ENCODE measurements at places on chromosomes 4 and X.

DNA sequence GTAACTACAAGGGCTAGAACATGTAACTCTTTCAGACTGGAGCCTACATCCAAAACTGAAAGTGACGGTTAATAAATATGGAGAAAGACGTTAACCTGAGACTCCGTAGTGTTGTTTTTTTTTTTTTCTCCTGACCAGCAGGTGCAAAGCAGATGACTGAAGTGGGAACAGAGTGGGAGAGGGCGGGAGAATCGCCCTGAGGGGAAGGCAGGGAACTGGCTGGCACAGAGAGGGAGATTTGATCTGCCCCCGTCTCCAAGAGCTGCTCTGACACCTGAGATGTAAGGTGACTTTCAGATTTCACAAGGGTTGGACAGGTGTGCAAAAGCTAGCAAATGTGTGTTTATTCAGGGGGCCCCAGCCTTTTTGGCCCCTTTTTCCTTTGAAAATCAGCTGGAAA lies 180.2 kb downstream of the PALLD start:
- DNase-seq: no peak

GRCh38 chrX:109709129-109709631 lies 23.9 kb downstream of the ACSL4 start:
- no peak for DNase-seq

GRCh38 chrX:28329156-28329555 lies 258.1 kb upstream of the IL1RAPL1 start:
- no peak for DNase-seq

GRCh38 chrX:152405561-152405960 lies 45.6 kb downstream of the GABRA3 start:
- no peak for DNase-seq

- no peak for DNase-seq
Observed at GRCh38 chr4:95551653-95552052, 2.9 kb upstream of the UNC5C start.

- no peak for DNase-seq
Observed at GRCh38 chrX:28042826-28043564, 61.7 kb upstream of the DCAF8L1 start.

DNA sequence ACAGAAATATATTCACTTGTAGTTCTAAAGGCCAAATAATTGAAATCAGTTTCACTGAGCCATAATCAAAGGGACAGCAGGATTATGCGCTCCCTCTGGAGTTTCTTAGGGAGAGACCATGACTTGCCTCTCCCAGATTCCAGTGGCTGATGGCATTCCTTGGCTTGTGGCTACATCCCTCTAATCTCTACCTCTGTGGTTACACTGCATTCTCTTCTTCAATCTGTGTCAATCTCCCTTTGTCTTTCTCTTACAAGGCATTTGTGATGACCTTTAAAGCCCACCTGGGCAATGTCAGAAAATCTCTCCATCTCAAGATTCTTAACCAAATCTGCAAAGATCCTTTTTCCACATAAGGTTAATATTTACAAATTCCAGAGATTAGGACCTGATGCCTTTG lies 260.2 kb downstream of the UNC5C start:
- DNase-seq: no peak

GRCh38 chr4:149719357-149719756 lies 96.3 kb downstream of the IQCM start:
- DNase-seq: no peak

- no peak for DNase-seq
Observed at GRCh38 chr4:86006057-86006456, 353.8 kb downstream of the MAPK10 start.

- no peak for DNase-seq
Observed at GRCh38 chrX:119654112-119654531, 38.8 kb downstream of the SEPTIN6 start.

- DNase-seq: no peak
Observed at GRCh38 chr4:84855774-84856173, 110.7 kb downstream of the WDFY3 start.

- no peak for DNase-seq
Observed at GRCh38 chrX:105221374-105221773, 880 bp upstream of the TEX13A start.

DNA sequence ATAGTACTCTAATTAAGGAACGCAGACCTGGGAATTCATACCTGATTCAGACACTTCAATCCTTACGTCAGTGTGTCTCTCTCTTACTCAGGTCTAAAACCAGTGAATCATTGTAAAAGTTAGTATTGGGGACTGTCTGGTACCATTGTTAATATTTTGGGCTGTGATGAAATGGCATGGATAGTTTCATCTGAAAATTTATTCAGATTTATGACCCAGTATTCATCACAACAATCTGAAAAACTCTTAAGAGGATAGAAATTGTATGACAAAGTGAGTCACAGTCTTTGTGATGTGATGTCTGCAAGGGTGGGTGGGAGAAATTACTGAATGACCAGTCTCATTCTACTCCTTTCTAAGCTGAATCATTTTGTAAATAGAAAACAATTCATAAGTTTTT lies 10.3 kb downstream of the FGF2 start:
- no peak for DNase-seq

- no peak for DNase-seq
Observed at GRCh38 chrX:135089126-135089525, 31.2 kb downstream of the ETDB start.

DNA sequence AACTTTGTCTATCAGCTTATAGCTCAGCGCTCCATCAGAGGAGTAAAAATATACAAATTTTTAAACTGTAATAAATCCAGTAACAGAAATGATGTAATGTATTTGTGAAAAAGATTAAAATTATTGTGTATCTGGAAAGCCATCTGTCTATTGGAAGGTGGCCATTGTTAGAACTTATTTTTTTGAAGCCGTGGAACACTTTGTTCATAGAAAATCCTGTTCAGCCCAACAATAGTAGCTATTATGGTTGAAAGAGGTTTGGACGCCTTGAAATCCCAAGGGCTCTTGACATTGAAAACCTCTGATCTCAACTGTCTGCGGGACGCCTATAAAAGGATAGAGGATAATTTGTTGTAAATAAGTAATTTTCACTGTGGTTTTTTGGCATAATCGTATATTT lies 98.3 kb downstream of the RAPGEF2 start:
- DNase-seq: no peak

DNA sequence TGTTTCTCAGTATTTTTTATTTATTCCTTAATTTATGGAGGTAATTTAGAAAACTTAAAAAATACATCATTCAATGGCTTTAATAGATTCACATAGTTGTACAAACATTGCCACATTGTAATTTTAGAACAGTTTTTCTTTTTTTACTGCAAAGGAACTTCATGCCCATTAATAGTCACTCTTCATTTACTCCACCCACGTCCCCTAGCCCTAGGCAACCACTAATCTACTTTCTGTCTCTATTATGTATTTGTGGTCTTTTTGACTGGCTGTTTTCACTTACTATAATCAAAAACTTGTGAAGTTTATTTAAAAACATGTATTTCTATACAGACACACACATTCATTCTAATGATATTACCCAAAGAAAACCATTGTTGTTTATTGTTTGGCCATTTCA lies 664.8 kb downstream of the GRID2 start:
- no peak for DNase-seq

- no peak for DNase-seq
Observed at GRCh38 chr4:76216524-76216923, 2.9 kb upstream of the SCARB2 start.

DNA sequence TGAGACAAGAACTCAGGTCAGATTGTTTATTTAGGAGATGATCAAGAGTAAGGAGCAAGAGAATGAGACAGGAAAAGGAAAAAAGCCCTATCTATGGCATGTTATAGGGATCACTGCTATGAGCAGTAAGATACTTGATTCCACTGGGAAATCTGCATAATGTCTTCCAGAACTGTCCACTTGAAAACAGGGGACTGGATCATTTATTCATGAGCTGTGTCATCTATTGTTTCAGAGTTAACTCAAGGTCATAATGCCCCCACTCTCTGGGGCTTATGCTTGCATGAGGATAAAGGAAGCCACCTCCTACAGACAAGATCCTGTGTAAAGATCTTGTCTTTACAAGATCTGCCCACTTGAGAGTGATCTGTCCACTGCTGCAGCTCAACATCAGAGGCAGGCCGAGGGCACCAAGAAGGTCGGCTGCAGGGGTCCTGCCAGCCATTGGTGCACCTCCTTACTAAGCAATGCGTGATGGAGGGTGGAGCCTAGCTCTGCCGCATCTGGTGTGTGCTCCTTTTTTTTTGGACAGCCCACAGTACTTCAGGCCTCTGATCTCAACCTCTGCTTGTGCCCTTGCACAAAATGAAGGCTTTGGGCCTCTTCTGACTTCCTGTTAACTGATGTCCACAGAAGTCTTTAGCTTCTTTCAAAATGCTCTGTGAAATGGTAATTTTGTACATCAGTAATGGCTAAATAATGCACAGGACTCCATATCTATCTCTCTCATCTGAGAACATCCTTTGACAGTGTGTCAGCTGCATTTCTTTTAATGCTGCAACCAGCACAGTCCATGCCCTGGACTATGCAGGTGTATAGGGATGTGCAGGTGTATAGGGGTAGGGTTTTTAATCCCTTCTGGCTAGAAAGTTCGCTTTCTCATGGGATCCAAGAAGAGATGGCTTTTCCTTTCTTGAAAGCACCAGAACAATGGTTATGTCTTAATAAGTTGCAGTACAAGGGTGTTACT lies 95.9 kb upstream of the TRPC3 start:
- DNase-seq: no peak

GRCh38 chr4:185782523-185782922 lies 29.5 kb downstream of the SORBS2 start:
- no peak for DNase-seq

GRCh38 chrX:69501429-69501828 lies 2.7 kb upstream of the NALF2 start:
- DNase-seq: no peak

DNA sequence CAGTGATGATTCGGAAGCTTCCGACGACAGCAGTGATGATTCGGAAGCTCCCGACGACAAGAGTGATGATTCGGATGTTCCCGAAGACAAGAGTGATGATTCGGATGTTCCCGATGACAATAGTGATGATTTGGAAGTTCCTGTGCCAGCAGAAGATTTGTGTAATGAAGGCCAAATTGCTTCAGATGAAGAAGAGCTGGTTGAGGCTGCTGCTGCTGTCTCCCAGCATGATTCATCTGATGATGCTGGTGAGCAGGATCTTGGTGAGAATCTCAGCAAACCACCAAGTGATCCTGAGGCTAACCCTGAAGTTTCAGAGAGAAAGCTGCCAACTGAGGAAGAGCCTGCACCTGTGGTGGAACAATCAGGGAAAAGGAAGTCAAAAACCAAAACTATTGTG lies 14.2 kb downstream of the CXCR3 start:
- DNase-seq: no peak

DNA sequence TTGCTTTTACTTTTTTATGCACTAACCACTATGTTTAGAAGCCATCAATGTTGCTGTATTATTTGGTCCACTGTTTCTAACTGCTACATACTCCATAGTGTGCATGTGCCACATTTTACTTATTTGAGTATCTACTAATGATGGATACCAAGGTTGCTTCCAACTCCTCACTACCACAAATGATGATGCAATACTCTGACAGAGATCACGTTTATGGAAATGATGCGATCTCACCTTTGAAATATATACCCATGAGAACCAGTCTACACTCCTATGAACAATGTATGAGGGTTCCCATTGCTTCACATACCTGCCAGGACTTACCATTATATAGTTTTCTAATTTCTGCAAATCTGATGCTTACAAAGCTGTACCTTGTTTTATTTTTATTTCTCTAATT lies 44.2 kb downstream of the HUWE1 start:
- DNase-seq: no peak

DNA sequence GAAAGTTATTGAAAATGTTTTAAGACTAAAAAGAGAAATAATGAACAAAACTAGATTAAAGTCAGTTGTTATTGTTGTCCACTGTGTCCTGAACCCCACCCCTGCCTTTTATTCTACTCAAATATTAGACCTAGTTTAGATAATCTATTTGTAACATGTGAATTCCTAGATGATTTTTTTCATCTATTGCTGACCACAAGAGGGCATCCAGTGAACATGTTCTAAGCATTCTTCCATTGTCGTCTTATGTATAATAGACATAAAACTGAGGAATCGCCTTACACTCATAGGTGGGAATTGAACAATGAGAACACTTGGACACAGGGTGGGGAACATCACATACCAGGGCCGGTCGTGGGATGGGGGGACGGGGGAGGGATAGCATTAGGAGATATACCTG lies 36.4 kb upstream of the HPRT1 start:
- DNase-seq: no peak

- DNase-seq: no peak
Observed at GRCh38 chr4:2168469-2169319, 73.2 kb downstream of the HAUS3 start.

DNA sequence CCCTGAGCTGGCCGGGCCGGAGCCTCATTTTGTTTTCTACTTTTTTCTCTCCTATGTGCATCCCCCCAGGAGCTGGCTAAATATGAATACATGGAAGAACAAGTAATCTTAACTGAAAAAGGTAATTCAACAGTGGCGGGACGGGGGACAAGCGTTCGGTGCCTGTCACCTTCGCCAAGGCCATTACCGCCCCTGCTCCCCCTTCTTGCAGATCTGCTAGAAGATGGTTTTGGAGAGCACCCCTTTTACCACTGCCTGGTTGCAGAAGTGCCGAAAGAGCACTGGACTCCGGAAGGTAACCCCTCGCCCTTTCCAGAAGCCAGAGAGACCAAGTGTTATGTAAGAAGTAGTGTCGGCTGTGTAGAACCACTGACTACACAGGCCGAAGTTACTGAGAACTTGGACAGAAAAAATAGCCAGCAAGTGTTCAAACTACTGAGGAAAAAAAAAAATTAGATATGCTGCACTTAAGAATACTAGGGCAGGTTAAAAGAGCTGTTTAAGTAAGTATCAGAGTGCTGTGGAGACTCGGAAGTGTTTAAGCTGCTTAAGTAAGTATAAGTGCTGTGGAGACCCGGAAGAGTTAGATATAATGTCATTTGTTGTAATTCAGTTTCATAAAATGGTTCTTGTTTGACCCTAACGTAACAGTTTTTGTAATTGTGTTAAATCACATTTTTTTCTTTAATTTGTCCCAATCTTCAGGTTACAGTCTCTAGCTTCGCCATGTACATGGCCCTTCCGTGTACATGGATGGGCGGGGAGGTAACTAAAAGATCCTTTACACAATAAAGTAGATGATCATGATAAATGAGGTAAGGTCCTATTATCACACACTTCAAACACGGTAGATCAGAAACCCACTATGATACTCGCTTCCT lies 856 bp downstream of the SAT1 start:
- DNase-seq: no peak

DNA sequence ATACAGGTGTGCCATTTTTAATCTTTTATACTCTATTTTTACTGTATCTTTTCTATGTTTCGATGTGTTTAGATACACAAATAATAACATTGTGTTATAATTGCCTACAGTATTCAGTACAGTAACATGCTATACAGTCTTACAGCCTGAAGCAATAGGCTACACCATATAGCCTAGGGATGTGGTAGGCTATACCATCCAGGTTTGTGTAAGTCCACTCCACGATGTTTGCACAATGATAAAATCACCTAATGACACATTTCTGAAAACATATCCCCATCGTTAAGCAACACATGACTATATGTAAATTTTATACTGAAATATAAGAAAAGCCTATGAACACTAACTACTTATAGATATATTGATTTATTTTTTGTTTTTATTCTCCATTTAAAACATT lies 48.9 kb upstream of the EXOC1L start:
- no peak for DNase-seq

GRCh38 chr4:6542951-6543350 lies 32.0 kb upstream of the MAN2B2 start:
- DNase-seq: no peak
